NCI-H2029 treated with DMSO at 0.1 percent for 48 hours (cell line): ENCODE measurements at places on chromosomes 4 and X.

DNA sequence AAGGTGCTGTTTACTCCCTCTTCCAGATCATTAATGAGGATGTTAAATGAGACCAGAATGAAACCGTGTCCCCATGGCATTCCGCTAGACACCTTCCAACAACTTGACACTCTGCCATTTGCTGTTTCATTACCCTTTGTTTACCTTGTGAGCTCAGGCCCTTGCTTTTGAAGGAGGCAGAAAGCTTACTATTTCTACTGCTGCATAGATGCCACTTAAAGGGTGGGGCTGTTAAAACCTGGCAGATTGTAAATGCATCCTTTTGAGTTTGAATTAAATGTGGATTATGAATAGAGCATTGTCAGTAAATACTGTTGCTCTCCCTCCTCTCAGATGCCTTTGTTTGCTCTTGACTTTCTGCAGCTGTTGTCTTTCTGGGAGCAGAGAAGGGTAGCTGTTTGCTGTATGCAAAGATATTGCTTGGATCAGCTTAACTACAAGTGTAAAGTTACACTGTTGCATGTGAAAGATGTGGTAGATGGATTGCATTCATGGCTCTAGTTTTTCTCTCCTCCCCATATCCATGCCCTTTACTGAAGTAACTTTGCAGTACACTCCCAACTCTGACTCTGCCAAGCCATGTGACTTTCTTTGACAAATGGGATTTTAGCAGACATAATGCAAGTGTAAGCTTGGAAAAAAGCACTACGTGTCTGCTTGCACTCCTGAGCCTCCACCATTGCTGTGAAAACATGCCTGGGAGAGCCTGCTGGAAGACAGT is 75.0 kb upstream of the DHX15 start:
- peak; percentile 88 for DNase-seq

DNA sequence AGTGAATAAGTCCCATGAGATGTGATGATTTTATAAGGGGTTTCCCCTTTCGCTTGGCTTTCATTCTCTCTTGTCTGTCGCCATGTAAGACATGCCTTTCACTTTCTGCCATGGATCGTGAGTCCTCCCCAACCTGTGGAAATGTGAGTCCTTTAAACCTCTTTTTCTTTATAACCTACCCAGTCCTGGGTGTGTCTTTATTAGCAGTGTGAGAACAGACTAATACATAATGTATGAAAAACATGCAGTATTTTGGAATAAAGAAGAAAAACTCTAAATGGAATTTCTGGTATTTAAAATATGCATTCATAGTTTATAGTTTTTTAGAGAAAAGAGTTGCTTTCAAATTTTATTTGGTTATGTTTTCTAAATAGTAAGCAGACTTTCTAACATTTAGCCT is 360.7 kb downstream of the PCDH7 start:
- DNase-seq, result no peak

GRCh38 chr4:59759082-59759825 is 1440.9 kb upstream of the ADGRL3 start:
- DNase-seq, result no peak

DNA sequence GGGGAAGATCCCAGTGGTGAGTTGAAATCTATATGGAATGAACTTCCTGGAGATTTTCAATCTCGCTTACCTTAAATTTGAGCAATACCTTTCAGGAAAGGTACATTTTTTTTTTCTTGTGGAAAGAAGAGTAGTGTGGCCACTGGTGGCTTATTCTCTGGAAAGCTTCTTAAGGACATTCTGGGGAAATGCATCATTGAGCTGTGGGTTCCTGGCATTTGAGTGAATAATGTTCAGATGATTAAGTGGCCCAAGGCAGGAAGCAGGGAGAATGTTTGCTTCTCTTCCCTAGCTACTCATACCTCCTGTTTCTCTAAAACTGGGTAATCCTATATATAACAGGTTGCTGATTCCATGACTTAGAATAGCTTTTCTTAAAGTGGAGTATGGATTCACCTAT is 31.8 kb downstream of the STAG2 start:
- no peak for DNase-seq

- DNase-seq, result no peak
These were observed 13.6 kb downstream of the EREG start for GRCh38 chr4:74378573-74378972.
